ENCODE measurements at places on chromosomes 16 and 17.
A peak's percentile ranks its signal among the peaks of the same experiment; 100 is the strongest.

- no peak for DNase-seq
Observed at GRCh38 chr16:20441191-20441590, 10.1 kb upstream of the ACSM2A start.

- DNase-seq: no peak
Observed at GRCh38 chr16:27408012-27408601, 6.1 kb downstream of the IL21R start.

GRCh38 chr17:29848737-29849136, 81.3 kb downstream of the SSH2 start:
- DNase-seq: no peak

DNA sequence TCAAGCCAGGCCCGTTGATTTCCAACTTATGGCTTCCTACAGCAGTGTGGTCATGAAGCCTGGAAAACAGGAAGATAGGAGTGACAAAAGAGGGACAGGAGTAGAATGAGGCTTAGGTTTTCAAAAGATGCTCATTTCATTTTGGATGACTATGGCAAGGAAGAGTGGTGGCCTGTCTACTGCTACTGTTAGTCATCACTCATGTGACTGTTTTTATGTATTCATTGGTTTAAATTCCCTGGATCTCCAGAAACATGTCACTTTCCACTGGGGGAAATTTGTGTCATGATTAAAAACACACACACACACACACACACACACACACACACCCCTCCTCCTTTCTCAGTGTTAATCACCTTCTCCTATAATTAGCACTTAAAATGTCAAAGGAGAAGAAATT, 1.1 kb upstream of the CYLD start:
- DNase-seq: no peak

GRCh38 chr17:77036841-77037381, 103.9 kb upstream of the SEC14L1 start:
- DNase-seq: no peak

GRCh38 chr17:15236281-15237105, 28.6 kb downstream of the PMP22 start:
- DNase-seq: no peak

- peak; percentile 58 for DNase-seq
Observed at GRCh38 chr17:44587339-44587738, 30.1 kb downstream of the FZD2 start.

- DNase-seq: no peak
Observed at GRCh38 chr16:4947722-4948503, 10.2 kb upstream of the SEC14L5 start.

GRCh38 chr17:56937687-56938086, 23.2 kb downstream of the COIL start:
- no peak for DNase-seq

GRCh38 chr17:38585056-38585917, 20.5 kb downstream of the SRCIN1 start:
- no peak for DNase-seq

DNA sequence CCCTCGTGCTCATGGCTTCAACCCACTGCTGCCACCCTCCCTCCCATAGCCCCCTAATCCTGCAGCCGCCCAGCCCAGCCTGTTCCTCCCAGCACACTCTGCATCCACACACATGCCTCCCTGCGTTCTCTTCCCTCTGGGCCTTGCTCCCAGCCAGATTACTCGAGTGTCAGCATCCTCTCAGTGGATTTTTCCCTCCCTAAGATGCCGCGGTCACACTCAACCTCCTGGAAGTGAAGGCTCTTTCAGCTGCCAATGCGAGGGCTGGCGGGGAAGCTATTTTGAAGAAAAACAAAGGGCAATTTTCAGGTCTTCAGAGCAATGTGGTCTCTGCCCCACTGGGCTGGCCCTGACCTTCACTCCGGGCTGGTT, 23.2 kb upstream of the CACNG5 start:
- no peak for DNase-seq

GRCh38 chr17:61401389-61402072, 1.9 kb downstream of the TBX2 start:
- no peak for DNase-seq

GRCh38 chr17:44529864-44530263, 26.7 kb upstream of the GPATCH8 start:
- no peak for DNase-seq

- no peak for DNase-seq
Observed at GRCh38 chr16:50407351-50407750, 38.6 kb upstream of the BRD7 start.

GRCh38 chr16:56284521-56284920, 93.2 kb downstream of the GNAO1 start:
- no peak for DNase-seq

DNA sequence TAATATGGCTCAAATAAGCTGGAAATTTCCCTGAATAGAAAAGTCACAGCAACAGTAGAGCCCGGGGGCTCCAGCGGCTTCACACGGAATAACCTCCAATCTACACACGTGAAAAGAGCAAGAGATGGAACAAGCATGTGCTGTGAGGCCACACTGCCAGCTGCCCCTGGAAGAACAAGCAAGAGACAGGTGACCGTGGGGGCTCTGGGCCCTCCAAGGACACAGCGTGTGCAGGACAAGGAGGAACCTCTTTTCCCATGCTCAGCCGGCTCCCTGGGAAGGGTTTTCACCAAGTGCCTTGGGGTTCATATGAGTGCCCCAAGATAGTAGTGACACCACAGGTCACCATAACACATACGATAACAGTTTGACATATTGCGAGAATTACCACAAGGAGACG, 110.2 kb upstream of the ZNF750 start:
- DNase-seq: no peak

DNA sequence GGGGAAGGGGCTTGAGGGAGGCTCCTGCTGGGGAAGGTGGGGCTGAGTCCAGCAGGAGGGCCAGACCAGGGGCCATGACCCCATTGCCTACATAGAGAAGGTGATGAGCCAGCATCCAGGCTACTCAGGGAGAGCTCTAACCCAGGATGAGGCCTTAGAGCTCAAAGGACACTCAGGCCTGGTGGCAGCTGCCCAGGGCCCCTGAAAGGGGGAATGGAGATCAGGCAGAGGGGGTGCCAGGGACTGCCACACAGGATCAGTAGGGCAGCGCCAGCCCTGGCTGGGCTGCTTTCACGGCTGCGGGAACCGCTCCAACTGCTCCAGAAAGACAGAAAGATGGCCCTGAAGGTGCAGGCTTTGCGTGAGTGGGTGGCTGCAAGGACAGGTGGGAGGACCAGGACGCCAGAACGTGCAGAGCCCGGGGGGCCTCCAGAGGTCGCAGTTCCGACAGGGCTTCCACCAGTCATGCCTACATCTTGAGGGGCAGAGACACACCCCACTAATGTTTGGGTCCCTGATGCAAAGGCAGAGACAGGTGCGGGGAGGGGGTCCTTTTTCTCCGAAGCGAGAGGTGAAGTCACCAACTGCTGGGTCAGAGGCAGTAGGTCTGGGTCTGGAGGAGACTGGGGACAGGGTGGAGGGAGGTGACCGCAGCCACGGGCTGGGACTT, 882 bp upstream of the ATP6V0C start:
- no peak for DNase-seq

DNA sequence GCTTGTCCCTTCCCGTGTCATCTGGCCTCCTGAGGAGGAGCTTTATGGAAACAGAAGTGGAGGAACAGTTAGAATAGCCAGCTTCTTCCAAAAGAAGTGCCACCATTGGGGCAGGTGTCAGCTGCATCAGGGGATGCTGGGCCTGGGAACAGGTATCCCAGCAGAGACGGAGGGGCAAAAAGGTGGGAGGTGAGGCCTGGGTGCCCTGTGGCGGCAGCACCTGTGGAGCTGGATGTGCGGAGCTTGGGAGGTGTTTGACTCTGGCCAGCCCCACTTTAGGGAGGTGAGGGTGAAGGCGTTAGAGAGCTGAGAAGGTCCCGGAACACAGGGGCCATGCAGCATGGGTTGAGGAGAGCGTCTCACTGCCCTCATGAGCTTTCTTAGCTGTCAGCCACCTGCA, 5.2 kb downstream of the SMCR8 start:
- no peak for DNase-seq

GRCh38 chr17:59631276-59631675, 11.6 kb downstream of the CLTC start:
- no peak for DNase-seq

DNA sequence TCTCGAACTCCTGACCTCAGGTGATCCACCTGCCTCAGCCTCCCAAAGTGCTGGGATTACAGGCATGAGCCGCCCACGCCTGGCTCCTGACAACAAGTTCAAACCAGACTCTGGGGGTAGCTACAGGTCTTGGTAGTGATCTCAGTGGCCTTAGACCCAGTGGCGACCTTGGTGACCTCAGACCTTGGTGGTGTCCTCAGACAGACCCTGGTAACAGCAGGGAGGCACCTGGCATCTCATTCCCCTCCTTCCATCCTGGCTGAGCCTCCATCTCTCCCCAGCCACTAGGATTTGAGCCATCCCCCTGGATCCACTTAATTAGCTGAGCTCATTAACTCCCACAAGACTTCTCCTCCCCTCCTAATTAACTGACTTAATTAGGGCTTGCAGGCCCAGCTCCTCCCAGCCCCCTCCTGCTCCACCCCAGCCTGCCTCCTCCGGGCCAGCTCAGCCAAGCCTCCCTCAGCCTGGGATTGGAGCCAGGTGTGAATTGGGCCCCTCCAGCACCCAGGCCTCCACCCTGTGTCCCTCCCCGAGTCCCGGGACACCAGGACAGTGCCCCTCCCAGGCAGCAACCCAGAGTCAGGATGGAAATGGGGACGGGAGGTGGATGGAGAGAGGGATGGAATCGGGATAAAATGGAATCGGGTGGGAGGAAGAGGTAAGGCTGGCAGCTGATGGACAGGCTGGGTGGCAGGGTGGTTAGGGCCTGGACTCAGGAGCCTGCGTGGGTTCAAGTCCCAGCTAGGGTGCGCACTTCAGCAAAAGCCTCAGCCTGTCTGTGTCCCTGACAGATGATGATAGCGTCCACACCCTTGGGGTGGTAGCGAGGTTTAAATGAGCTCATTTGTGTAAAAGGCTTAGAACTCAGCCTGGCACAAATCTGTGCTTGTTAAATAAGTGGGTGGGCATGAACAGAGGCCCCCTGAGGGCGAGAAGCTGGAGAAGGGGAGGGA, 11.2 kb upstream of the SBK1 start:
- no peak for DNase-seq

DNA sequence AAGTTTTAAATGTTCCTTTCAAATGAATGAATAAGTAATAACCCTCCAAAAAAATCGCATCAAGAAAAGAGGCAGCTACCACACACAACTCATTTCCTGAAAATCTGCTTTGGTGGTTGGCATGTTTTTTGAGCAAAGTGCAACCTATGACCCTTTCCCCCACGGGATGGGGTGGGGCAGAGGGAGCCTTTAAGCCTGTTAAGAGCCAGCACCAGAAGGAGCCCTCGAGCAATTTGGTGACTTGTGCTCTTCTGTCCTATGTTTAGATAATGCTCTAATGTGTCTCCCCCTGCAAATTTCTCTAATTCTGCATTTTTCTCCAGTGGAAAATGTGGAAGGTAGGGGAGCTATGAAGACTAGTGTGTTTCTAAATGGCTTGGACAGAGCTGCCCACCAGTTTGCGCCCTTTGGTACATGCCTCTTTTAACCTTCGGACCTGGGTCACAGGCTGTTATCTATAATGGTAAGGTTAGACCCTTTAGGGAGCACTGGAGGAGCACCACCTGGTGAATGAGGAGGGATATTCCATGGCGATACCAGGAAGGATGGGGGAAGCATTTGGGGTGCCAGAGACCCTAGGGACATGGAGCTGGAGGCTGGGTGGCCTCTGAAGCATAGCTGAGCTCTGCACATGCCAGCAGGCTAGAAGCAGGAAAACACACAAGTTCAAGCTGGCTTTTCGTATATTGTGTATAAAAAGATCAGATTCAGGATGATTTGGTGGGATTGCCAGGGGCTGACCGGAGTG, 1.6 kb downstream of the PYCARD start:
- no peak for DNase-seq

DNA sequence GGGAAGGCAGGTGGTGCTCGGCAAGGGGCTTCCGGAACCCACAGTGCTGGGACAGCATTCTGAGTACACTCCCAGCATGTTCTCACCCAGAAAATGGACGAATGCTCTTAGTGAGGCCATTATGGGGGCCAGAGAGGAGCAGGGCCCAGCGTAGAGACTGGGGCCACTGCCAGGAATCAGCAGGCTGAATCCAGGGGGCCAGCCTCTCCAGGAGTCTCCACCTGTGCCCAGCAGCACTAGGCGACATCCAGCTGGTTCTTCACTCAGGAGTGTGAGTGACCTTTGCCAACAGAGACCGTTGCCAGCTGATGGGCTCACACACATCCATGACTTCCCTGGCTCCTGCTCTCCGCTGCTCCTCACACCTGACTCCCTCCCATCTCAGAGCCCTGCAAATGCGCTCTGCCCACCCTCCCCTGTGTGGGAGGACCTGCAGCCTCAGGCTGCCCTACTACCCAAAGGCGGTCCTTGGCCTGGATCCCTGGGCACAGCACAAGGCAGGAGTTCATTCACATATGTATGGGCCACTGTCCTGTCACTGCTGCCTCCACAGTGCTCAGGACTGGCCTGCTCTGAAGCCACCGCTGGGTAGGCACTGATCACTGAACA, 5.1 kb downstream of the RHBDF1 start:
- no peak for DNase-seq

GRCh38 chr17:36204724-36205500, 6.0 kb upstream of the CCL4L2 start:
- DNase-seq: no peak

GRCh38 chr17:60747069-60747808, 69.6 kb downstream of the BCAS3 start:
- DNase-seq: no peak

DNA sequence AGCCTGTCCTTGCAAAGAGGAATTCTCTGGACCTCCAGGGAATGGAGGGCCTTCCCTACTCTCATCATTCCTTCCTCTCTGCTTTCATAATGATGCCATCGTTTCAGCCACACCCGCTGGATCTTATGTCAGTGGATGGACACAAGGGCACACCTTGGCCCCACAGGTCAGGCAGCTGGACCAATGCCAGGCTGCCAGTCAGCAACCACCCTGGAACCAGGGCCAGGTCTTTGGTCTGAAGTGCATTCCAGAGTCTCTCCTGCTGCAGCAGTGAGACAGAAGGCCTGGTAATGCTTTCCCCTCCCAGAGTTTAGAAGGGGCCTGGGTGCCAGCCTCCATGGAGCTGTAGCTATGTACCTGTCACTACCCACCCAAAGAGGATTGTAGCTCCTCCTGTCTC, 7.4 kb downstream of the C1QL1 start:
- no peak for DNase-seq

- DNase-seq: no peak
Observed at GRCh38 chr16:9441012-9441411, 349.6 kb downstream of the HAPSTR1 start.
